ENCODE measurements at places on chromosomes 3 and 15. TPM values are rescaled to one million over a fixed set of nuclear protein-coding genes. Genes with fewer than 3 reads are reported as not detected.

DNA sequence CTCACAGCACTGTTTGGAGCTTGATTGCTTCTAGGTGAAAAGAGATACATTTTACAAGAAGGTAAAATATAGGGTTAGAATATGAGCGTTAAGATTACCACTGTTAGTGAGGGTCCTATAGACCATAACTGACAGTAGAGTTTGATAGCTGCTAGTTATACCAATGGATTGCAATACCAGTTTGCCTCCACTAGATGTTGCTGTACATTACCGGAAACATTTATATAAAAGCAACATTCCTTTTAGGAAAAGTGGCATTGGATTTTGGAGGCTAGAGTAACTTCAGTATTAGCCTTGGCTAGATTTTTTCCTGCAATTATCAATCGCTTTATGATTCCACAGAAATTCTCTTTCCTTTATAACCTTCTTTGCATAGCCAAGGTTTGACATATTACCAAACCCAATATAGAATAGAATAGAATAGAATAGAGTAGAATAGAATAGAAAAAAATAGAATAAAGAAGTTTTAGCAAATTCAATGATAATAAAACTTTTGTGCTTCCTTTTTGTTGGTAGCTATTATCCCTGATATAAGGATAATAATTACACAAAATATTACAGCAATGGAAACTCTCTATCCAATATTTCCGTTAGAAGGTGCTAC, 1093.6 kb upstream of the ALCAM start:
- no peak for DNase-seq

DNA sequence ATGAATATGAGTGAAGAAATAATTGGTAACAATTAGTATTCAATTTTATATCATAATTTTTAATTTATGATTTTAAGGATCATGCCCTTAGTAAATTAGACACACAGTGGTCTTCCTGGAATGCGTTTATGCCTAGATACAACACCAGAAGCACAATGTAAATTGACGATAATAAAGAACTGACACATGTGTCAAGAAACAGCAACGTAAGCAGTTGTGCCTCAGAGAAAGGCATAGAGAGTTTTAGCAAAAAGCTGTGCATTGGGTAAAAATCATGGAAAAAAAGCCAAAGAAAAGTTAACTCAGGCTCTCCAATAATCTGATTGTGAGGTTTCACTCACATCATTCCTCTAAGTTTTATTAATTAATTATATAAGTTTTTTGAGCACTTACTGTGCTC, 37.0 kb upstream of the CNTN6 start:
- no peak for DNase-seq

DNA sequence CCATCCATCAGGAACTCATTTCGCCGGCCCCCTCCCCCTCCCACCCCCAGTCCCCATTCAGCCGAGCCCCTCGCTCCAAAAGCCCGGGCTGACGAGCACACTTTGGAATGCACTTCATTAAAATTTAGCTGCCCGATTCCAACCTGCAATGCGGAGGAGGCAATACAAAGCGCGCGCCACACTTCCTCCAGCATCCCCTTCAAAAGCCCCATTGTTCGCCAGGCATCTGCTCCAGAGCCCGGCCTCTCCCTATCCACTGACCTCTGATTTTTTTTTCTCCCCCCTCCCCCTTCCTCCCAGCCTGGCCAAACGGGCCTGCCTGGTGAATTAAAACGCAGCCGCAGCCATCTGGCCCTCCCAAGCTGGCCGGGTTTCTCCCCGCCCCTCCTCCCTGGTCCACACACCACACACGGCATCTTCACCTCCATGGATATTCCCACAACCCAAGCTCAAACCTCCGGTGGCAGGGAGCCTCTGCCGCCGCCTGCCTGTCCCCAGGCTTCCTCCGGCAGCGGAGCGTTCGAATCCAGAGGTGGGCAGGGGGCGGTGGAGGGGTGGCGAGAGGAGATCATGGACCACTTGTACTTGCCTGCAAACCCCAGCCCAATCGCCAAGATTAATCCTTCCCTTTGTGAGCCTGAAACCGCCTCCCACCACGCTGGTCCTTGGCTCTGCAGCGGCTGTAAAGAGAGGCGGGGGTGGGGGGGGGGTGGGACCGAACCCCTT, 441.3 kb downstream of the MAGI1 start:
- no peak for DNase-seq

GRCh38 chr15:71393383-71393782, 278.1 kb downstream of the THSD4 start:
- DNase-seq, result no peak

GRCh38 chr3:49238274-49239127, 38.5 kb downstream of the C3orf62 start:
- DNase-seq, result no peak

DNA sequence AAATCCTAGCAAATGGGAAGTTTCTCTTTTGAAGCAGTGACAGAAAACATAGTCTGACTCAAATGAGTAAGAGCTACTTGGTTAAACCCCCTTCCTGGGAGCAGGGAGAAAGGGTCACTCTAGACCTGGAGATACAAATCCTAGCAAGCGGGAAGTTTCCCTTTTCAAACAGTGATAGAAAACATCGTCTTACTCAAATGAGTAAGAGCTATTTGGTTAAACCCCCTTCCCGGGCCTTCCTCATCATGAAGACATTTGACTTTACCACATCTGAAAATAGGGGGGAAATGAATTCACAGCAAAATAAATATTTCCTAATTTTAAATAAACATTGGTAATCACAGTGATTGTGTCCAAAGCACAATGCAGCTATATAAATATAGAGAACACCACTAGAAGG, 79.2 kb downstream of the FOXB1 start:
- no peak for DNase-seq

DNA sequence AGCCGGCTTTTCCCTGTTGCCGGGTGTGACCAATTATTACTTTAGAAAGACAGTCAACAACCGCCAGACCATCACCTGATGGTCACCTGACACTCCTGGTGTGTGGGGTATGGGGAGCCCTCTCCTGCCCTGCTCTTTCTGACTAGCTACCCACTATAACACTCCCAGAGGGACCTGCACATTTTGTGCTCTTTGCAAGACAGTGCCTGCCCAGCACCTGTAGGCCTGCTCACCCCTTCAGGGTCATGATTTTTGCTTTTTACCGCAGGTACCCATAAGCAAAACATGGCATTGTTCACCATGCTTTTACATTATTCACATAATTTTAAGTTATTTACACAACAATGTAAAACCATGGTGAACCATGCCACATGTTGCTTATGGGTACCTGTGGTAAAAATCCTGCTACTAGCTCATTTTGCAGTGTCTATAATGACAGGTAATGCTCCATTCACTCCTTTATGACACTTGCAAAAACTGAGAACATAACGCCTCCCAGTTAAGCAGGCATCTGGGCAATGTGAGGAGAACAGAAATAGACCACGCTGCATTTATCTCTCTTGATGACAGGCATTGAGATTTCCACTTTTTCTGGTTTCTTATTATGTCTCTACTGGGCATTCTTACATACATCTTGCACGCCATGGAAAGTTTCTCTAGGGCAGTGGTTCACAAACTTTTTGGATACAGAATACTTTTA, 9.9 kb downstream of the CCRL2 start:
- no peak for DNase-seq

GRCh38 chr3:174581558-174581957, 277.6 kb upstream of the NAALADL2 start:
- DNase-seq, result no peak

DNA sequence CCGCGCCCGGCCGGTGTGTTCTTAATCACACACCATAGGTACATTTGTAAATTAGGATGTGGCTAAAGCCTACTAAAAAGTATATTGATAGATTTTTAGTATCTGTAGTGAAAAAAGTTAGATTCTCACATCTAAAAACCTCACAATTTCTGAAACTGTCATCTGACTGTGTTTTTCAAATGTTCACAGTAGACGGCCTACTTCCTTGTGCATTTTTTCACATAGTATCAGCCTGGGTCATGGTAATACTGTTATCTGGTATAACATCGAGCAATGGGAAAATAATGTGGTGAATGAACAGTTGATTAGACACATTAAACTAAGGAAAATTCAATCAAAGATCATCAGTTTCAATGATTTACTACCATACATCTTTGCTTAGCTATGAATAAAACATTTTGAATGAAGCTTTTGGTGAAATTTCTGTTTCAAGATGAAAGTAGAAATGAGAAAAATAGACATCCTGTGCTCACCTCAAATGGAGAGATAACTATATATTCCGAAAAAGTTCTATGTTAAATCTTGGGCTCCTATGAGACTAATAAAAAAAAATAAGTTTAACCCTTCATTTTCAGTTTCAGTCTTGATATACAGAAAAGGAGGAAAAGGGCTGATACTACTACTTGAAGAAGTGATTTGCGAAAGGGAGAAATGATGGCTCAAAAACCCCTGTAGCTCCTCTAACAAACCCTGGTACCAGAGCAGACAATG, 262.7 kb downstream of the ZBTB20 start:
- DNase-seq, result no peak

DNA sequence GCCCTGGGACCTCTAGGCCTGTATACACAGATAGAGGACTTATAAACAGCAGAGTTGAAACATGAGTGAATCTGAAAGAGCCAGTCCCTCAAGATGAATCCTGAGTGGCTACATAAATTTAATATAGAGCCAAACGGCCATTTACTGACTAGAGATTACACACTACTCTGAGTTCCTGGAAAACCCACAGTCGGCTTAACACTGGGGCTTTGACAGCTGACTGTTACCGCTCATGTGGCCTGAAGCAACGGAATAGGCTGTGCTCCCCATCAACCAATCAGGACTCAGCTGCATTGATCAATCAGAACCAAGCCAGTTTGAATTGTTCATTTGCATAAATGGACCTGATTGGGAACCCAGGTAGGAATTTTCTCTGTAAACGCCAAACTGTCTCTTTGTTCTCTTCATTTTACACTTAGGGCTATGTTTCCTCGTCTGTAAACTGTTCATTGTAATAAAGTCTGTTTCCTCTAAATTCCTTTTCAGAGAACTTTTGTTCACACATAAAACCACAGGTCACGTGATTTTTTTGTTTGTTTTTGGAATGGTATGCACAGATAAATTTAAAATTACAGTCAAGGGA, 40.5 kb downstream of the CCNL1 start:
- no peak for DNase-seq

DNA sequence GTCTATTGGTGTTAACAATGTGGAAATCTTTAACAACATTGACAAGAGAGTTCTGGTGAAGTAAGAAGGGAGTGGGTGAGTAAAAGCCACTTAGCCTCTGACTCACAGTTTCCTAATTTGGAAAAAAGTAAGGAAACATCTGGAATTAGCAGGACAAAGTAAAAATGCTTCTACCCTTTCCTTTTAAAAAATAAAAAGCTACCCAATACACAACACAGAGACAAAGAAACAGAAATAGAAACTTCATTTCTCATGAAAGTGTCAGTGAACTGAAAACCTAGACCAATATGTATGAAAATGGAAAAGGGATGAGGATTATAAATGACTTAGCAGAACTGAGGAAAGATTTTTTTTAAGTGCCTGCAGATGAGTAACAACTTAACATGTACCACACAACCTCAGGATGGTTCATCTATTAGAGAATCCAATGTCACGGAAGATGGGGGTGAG, 65.4 kb downstream of the SSR3 start:
- no peak for DNase-seq

DNA sequence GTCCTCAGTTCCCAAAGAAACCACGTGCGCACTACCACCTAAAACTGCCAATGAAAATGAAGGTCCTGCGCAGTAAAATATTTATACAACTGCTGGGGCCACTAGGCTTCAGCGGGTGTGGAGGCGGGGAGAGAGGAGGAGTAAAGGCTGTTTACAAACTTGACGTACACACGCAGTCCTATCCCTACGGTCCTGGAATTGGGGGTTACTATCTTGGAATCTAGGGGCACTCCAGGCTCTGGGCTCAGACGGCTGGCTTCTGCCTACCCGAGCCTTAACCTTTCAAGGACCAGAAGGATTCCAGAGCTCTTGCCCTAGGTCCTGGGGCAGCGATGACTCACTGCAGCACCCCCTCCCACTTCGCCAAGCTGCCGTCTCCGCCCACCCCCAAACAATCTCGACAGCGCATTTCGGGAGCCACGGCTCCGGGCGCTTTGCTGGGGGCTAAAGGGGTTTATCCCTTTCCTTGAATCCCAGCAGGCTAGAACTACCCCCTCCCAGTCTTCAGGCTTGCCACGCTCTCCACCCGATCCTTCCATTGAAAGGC, 3.0 kb downstream of the ADAMTS9 start:
- DNase-seq, result no peak

- no peak for DNase-seq
Measured at GRCh38 chr3:43399034-43399433, 112.7 kb downstream of the SNRK start.

GRCh38 chr3:23430781-23431398, 227.8 kb downstream of the UBE2E2 start:
- DNase-seq, result no peak

DNA sequence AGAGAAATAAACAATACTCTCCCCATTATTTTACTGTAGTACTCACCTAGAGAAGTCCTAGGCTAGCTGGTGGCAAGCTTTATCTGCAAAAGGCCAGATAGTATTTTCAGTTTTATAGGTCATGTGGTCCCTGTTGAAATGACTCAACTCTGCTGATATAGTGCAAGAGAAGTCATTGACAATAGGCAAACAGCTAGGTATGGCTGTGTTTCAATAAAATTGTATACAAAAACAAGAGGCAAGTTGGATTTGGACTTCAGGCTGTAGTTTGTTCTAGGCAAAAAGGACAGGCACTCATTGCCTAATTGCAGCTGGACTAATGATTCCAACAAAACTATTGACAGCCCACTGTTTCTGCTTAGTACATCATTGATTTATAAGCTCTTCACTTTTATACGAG, 328.0 kb upstream of the PDZRN3 start:
- DNase-seq, result no peak

Gene CHRM5
- not detected for total RNA-seq

Gene TNFAIP8L3
- 4.8 TPM for total RNA-seq

Gene GRK7
- total RNA-seq, result 0.08 TPM

Gene PROS1
- total RNA-seq, result 275 TPM

Gene EIF5A2
- 9.9 TPM for total RNA-seq

Gene SLC22A13
- total RNA-seq, result 0.22 TPM

Gene SPRED1
- 12.7 TPM for total RNA-seq

Gene VPS8
- 101 TPM for total RNA-seq
